ENCODE measurements at places on chromosomes 2 and 18.

DNA sequence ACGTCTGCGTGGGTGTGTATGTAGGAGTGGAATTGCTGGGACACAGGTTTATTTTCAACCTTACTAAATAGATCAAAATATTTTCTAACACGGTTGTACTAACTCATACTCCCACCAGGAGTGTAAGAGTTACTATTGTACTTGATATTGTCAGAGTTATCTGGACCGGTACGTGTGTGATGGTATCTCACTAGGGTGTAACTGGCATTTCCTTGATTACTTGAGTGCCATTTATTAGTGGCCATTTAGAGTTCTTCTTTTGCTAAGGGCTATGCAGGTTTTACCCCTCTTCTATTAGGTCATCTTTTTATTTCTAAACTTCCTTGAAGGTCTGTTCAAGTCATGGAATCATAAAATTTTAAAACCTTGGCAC lies 33.5 kb downstream of the CENPO start:
- no peak for DNase-seq

DNA sequence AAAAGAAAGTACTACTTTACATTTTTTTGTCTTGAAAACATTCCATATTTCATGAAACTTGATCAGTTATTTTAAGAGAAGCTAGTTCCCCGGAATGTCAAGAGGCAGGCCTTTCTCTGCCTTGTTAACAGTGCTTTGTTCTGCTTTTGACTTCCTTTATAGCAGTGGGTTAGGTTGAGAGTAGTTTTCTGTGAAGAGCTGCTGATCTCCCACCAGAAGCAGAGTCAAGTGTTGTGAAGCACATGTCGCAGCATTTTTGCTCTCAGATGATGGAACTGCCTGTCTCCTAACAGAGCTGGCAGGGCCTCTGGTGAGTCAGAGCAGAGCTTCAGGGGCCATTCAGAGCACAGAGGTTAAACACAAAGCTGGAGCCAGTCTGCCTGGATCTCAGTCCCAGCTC lies 871.8 kb downstream of the SLC4A3 start:
- no peak for DNase-seq

- no peak for DNase-seq
Measured at GRCh38 chr18:56421647-56422046, 216.7 kb downstream of the TXNL1 start.

DNA sequence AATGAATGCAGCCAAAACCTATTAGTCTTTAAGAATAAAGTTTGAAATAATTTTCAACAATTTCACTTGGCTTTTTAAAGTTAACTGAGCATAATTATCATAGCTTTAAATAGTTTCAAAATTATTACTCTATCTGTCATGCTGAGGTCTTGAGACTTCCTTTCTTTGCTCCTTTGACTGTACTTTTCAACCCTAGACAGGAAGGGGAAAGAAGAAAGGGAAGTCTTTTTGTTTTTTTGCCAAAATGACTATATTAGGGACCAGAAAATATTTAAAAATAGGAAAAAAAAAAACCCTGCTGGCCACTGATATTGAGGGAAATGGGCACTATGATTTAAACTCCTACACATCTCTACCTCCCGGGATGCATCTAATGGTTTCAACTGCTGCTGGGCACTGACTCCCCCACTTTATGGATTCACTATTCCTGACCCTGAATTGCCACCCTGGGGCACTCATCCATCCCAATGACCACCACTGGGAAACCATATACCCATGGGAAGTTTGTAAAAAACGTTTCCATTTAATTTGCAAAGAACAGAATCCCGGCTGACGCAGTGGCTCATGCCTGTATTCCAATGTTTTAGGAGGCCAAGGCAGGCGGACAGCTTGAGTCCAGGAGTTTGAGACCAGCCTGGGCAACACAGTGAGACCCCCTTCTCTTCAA lies 50.5 kb downstream of the GAREM1 start:
- DNase-seq, result no peak

DNA sequence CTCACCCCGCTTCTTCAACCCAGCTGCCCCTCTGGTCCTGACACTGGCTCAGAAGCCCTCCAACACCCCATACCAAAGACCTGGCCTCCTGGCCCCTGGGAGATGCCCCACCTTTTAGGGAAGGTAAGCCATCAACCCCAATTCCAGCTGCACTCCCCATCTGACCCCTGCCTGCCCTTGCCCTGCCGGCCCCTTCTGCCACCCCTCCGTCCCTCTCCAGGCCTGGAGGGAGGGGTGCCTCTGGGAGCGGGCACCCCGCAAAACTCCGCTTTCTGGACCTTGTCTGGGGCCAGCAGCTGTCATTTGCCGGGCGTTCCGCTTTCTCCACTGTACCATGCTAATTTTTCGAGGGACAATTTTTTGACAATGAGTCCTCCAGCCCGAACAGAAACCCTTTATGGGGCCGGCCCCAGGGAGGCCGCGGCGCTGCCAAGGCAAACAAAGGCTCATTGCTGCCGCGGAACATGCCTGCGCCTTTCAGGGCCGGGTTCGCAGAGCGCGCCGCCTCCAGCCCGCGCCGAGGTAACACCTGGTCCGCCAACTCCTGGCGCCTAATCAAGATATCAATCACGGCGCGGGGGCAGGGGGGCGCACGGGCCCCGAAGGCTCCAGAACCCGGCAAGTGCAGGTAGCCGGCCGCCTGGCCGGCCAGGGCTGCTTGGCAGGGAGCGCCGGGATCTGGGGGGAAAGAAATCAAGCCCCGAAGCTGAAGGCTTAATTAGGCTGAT lies 96.0 kb downstream of the INHBB start:
- no peak for DNase-seq
